ENCODE measurements at places on chromosomes 12 and 14. TPM values are rescaled to one million over a fixed set of nuclear protein-coding genes. Genes with fewer than 3 reads are reported as not detected.

The SLC39A2 gene
- not detected for total RNA-seq

The INSM2 gene
- total RNA-seq: 3.1 TPM

DNA sequence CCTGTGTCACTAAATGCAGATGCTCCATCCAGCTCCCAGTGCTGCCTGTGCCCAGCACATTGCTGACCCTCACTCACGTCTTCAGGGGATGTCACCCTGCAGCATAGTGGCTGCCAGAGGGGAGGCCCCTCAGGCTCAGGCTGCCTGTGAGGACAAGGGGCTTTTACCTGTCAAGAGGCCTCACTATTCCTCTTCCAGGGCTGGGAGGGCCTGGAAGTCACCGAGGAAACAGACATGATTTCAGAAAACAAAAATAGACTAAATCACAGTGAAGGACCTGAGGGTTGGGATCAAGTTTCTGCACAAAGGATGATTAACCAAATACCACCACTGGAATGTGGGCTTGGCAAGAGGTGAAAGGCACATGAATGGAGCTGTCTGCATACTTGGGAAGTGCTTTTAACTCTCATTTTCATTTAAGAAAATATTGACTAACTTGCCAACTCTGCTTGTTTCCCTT lies 1202.3 kb downstream of the BCL11B start:
- no peak for DNase-seq

DNA sequence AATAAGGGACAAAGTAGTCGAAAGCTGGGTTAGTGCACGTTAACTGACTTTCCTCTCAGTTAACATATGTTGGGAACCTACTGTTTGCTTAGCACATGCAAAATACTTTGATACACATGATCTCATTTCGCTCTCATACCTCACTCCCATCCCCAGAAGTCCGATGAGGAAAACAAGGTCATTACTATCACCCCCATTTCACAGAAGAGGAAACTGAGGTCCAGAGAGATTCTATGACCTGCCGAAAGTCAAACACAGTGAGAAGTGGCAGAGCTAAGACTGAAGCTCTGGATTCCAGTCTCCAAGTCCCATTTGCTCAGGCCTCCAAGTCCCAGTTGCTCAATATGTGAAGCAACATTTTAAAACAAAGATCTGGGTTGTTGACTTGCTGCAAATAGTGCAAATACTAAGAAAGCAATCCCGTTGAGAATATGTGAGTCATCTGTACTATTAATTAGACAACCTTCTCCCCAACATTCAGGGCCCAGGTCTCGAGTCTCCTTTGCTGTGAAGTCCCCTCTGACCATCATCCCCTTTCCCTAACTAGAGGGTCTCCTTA lies 170.6 kb upstream of the PWP1 start:
- DNase-seq: no peak

DNA sequence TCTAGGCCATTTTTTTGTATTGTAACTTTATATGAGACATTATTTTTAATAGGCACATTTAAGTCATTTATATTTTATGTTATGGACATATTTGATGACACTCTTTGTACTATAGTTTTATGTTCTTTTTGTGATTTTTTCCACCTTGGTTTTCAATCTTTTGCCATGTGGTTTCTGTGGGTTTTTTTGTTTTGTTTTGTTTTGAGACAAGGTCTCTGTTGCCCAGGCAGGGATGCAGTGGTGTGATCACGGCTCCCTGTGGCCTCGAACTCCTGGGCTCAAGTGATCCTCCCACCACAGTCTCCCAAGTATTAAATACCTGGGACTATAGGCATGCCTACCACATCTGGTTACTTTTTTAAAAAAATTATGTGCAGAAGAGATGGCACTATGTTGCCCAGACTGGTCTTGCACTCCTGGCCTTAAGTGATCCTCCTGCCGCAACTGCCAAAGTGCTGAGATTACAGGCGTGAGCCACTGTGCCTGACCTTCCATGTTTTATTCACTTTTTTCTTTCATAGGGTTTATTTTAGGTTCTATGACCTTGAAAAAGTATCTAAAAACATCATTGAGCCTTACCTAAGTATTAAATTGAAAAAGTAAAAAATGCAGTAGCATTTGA lies 16.3 kb downstream of the MSRB3 start:
- no peak for DNase-seq

The VRK1 gene
- 19.5 TPM for total RNA-seq

The FAM90A1 gene
- 1.1 TPM for total RNA-seq

GRCh38 chr12:119735079-119735478 lies 67.1 kb downstream of the PRKAB1 start:
- no peak for DNase-seq

GRCh38 chr12:41967668-41968500 lies 176.8 kb downstream of the GXYLT1 start:
- DNase-seq: no peak
